Stimulated activated CD8-positive, alpha-beta memory T cell treated with anti-CD3 and anti-CD28 coated beads, Interleukin-7, amount 100 ng/mL, for 24 hours (primary cell): ENCODE measurements at places on chromosomes 12 and 14.

- no peak for DNase-seq
These were observed 103.7 kb downstream of the SRGAP1 start for GRCh38 chr12:63948211-63948610.

- no peak for DNase-seq
These were observed 122.0 kb downstream of the TMEM117 start for GRCh38 chr12:43957732-43958372.

DNA sequence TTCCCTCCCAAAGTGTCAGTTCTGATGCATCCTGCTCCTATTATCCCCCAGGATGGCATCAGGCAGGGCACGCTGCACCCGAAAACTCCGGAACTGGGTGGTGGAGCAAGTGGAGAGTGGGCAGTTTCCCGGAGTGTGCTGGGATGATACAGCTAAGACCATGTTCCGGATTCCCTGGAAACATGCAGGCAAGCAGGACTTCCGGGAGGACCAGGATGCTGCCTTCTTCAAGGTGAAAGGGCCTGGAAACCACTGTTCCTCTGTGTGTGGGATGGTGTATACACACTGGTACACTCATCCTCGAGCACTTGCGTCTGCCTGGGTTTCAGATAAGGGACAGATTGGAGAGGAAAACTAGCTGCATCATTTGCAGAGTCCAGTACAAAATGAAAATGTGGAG is 1.0 kb downstream of the IRF9 start:
- no peak for DNase-seq

DNA sequence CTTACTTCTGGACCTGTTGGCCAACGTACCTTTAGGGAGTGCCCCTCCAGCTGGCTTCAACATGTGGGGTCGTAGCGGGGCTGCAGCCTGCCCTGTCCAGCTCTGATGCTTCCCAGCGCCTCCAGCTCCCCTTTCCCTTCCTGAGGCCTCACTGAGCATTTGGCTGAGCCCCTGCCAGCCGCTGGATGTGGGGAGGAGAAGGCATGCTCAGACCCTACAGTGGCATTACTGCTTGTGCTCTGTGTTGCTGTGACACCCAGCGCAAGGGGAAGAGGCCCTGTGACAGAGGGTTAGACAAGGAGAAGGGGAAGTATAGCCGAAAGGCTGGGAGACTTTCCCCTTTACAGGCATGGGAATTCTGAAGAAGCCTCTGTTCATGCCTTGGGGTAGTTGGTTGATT is 145.9 kb downstream of the PRKCH start:
- DNase-seq = no peak

DNA sequence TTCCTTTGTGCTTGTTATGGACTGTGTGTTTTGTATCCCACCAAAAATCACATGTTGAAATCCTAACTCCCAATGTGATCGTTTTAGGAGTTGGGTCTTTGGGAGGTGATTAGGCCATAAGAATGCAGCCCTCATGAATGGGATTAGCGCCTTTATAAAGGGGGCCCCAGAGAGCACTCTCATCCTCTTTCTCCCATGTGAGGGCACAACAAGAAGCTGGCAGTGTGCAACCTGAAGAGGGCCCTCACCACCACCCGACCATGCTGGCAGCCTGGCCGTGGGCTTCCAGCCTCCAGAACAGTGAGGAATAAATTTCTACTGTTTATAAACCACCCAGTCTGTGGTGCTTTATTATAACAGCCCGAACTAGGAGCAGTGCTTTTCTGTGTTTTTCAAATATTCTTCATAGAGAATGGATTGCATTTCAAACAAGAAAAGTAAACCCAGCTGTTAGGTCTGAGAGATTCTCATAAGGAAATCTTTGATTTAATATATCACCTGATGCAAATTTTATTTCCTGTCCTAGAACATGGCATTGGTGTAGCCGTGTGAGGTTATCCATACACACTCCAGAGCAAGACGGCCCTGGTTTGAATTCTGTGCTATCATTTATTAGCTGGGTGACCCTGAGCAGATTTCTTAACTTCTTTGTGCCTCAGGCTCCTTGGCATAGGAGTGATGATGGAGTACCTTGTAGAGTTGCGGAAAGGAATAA is 27.8 kb downstream of the HSPB8 start:
- no peak for DNase-seq

DNA sequence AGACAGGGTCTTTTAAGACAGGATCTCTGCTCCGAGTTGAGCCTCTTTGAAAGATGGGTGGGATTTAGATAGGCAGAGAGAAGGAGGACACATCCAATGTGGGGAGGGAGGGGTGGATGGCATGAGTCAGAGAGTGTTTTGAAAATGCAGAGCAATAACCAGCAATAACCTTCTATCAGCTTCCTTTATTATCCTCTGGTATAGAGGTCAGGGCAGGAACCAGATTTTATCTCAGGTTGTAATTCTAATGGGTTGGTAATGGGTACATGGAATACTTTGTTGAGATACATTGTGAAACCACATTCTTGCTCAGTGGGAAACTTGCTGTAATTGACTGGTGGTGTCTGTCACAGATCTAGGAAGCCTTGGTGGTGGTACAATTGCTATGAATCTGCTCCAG is 37.6 kb upstream of the CCDC63 start:
- no peak for DNase-seq

- DNase-seq = no peak
These were observed 93.6 kb downstream of the ARF6 start for GRCh38 chr14:49986343-49987014.

DNA sequence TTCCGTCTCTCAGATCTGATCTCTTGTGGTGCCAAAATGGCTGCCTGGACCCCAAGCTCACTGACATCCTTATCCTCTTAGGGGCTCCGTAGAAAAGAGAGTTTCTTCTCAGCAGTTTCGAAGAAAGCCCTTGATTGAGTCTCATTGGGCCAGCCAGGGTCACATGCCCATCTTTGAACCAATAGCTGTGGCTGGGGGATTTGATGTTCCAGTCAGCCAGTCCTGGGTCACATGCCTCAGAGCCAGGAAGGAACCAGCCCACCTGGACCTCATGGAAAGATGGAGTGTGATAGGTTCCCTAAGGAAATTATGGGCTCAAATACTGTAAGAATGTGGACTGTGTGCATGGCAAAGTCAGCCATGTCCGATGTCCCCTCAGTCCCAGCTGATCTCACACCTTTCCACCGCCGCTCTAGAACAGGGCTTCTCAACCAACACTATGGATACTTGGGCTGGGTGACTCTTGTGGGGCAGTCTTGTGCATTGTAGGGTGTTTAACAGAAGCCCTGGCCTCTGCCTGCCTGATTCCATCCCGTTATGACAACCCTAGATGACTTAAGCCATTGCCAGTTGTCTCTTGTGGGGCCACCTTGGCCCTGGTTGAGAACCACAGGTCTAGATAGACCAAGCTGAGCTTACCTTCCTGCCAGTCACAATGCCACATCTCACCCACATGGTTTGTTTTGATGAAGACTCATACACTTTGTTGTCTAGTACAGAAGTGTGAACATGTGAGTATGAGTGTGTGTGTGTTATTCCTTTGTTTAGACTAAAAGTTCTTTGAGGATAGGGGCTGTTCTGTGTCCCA is 163.9 kb downstream of the ADGRD1 start:
- no peak for DNase-seq
